ENCODE measurements at places on chromosomes 5 and 9.

- no peak for DNase-seq
Measured at GRCh38 chr5:127297348-127298035, 6.9 kb downstream of the MEGF10 start.

- DNase-seq: no peak
Measured at GRCh38 chr9:129841071-129841470, 5.8 kb downstream of the USP20 start.

GRCh38 chr5:163360656-163361055 is 76.7 kb upstream of the CCNG1 start:
- no peak for DNase-seq

DNA sequence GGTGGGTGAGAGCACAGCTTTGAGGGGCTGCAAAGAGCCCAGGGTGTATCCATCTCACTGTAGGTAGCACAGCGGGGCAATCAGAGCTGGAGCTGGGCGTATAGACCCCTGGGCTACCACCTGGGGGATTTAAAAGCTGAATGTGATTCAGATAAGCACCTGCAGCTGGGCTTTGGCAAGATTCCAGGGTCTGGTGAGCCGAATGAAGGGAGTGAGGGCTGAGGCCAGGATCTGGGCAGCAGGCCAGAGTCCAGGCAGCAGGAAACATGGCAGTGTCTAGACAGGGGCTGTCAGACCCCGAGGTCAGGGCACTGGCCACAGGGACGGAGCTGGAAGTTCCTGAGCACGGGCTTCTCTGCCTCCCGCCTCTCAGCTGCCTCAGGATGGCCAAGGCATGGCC is 8.7 kb downstream of the ASS1 start:
- DNase-seq: peak; percentile 23

DNA sequence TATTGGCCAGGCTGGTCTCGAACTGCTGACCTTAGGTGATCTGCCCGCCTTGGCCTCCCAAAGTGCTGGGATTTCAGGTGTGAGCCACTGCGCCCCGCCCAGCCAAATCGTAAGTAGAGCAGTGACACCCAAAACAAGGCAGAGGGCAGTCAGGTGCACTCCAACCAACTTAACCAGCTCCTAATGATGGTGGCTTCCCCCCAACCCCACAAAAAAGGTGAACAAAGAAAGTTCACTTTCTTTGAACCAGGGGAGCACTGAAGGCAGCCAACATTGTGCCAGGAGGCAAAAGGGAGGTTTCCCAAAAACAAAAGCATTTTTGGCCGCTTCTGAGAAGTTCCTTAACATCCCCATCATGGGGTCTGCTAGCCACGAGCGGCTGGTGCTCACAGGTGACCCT is 9.6 kb downstream of the GMCL2 start:
- no peak for DNase-seq

DNA sequence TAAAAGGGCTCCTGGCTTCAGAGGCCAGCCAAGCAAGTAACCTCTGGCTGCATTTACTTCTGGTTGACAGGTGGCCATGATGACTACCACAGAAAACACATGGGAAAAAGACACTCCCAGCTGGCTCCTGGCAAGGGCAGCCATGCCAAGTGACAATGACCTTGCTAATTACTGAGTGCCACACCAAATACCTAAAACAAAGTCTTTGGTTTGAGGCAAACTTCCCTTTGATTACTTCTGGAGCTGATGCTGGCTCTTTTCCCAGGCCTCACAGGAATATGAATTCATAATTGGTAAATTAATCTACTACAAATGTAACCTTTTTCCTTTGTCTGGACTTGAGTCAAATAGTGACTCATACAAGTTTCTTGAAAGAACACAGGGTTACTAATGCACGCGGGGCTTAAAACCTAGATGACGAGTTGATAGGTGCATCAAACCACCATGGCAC is 61.0 kb downstream of the LPAR1 start:
- DNase-seq: peak; percentile 76

GRCh38 chr5:80976985-80977384 is 16.8 kb downstream of the RASGRF2 start:
- DNase-seq: no peak

GRCh38 chr9:15549611-15550010 is 3.2 kb upstream of the CCDC171 start:
- DNase-seq: no peak
